ENCODE measurements at places on chromosomes 1 and 21. TPM values are rescaled to one million over a fixed set of nuclear protein-coding genes. Genes with fewer than 3 reads are reported as not detected.

DNA sequence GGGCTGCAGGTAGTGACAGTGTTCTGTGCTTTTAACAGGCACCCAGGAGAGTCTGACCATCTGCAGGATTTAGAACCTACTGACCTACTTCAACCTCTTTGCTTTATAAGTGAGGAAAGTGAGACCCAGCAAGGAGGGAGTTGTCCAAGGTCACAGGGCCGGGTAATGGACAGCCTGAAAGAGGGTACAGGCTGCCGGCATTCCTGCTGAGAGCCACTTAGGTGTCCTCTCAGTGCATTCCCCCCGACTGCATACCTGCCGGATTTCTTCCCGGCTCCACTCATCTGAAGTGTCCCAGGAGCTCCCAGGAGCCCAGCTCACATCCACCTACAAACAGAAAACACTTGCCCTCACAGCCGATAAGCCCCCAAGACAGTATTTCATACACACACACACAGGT is 13.9 kb downstream of the PHLDA3 start:
- no peak for DNase-seq
- H3K36me3 ChIP-seq = no peaks in the 10 kb centered on the region
- peaks cover 21% of the 10 kb centered on the region for H3K4me1 ChIP-seq
- H3K27ac ChIP-seq = no peak overlapping the region

DNA sequence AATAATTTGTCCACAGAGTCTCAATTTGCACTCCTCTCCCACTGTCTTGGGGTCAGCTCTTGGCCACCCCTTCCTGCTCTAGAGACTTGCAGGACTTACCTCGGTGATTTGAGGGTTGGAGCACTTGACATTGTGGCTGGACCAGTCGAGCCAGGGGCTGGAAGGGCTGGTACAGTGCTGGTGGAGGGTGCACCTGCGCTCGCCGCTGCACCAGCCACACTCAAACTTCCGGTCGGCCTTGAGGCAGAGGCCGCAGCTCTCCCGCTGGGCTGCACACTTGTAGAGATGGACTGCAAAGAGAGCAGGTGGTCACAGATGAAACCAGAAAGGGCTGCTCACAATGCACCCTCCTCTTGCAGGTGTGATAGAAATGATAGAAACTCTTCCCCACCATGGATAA is 165.0 kb downstream of the PLXNA2 start:
- DNase-seq = no peak
- no peak overlapping the region for H3K4me3 ChIP-seq
- no peaks in the 10 kb centered on the region for H3K36me3 ChIP-seq
- no peaks in the 10 kb centered on the region for H3K4me1 ChIP-seq

GRCh38 chr1:87598429-87598828 is 269.7 kb downstream of the LMO4 start:
- no peaks in the 10 kb centered on the region for H3K36me3 ChIP-seq
- no peak for DNase-seq
- H3K4me3 ChIP-seq = no peak overlapping the region
- no peaks in the 10 kb centered on the region for H3K27me3 ChIP-seq

DNA sequence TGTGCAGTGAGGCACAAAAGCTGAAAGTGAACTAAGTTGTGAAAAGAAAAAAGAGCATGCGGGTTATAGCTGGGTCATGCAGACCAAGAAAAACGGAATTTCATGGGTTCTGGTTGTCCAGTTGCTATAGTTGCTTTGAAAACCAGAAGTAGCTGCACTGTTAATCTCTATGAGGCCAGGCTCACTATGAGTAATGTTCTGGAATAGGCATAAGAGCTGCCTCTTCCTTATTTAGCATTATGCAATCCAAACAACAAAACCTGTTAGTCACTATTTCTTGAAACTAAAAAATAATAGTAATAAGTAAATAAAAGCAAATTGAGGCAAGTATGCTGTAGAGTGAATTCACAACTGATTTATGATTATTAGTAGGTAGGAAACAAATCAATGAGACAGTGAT is 1383.7 kb downstream of the MRPL39 start:
- no peak for DNase-seq
- no peaks in the 10 kb centered on the region for H3K27me3 ChIP-seq
- H3K4me1 ChIP-seq = no peaks in the 10 kb centered on the region
- H3K36me3 ChIP-seq = no peaks in the 10 kb centered on the region
- no peak overlapping the region for H3K4me3 ChIP-seq

DNA sequence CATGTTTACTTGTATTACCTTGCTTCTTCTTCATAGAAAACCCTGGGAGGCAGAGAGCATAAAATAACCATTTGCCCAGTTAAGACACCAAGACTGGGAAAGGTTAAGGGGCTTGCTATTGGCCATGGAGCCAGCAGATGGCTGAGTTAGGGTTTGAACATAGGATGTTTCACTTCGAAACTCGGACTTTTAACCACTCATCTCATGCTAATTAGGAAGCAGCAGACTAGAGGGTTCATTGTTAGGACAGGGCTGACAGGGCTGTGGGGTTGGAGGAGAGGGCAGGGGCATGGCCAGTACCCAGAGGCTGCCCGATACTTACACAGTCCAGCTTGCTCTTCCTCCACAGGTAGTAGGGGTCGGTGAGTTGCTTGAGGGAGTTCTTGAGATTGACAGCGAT is 17.0 kb downstream of the SLC26A9 start:
- H3K27me3 ChIP-seq = no peaks in the 10 kb centered on the region
- H3K27ac ChIP-seq = no peak overlapping the region
- H3K36me3 ChIP-seq = no peaks in the 10 kb centered on the region
- H3K4me1 ChIP-seq = no peaks in the 10 kb centered on the region
- DNase-seq = no peak

GRCh38 chr1:70196333-70196732 is 9.0 kb downstream of the LRRC40 start:
- peaks cover 15% of the 10 kb centered on the region for H3K36me3 ChIP-seq
- H3K27me3 ChIP-seq = no peaks in the 10 kb centered on the region
- H3K4me3 ChIP-seq = no peak overlapping the region
- peaks cover 5% of the 10 kb centered on the region for H3K4me1 ChIP-seq
- no peak for DNase-seq

- peaks cover 18% of the 10 kb centered on the region for H3K4me1 ChIP-seq
- H3K27me3 ChIP-seq = peaks cover 5% of the 10 kb centered on the region
- H3K4me3 ChIP-seq = no peak overlapping the region
- H3K27ac ChIP-seq = no peak overlapping the region
These were observed 11.8 kb upstream of the KIAA0040 start for GRCh38 chr1:175204330-175204729.

GRCh38 chr1:230957580-230957989 is 21.1 kb downstream of the TTC13 start:
- peaks cover 2% of the 10 kb centered on the region for H3K4me1 ChIP-seq
- H3K27ac ChIP-seq = no peak overlapping the region

GRCh38 chr1:212609701-212610574 is 1.4 kb downstream of the ATF3 start:
- H3K27me3 ChIP-seq = peaks cover 23% of the 10 kb centered on the region
- peak overlapping the region; percentile 85 for H3K4me3 ChIP-seq
- H3K27ac ChIP-seq = peak overlapping the region; percentile 96
- H3K4me1 ChIP-seq = peaks cover 61% of the 10 kb centered on the region
- H3K36me3 ChIP-seq = peaks cover 14% of the 10 kb centered on the region
- no peak for DNase-seq

GRCh38 chr1:59666106-59666505 is 148.6 kb upstream of the HOOK1 start:
- H3K27me3 ChIP-seq = no peaks in the 10 kb centered on the region
- H3K27ac ChIP-seq = no peak overlapping the region
- no peak for DNase-seq
- H3K36me3 ChIP-seq = no peaks in the 10 kb centered on the region

GRCh38 chr21:45768740-45769048 is 125.2 kb downstream of the PCBP3 start:
- no peaks in the 10 kb centered on the region for H3K36me3 ChIP-seq
- no peak overlapping the region for H3K27ac ChIP-seq
- H3K4me1 ChIP-seq = peaks cover 31% of the 10 kb centered on the region
- no peak overlapping the region for H3K4me3 ChIP-seq
- H3K27me3 ChIP-seq = no peaks in the 10 kb centered on the region
- DNase-seq = no peak

DNA sequence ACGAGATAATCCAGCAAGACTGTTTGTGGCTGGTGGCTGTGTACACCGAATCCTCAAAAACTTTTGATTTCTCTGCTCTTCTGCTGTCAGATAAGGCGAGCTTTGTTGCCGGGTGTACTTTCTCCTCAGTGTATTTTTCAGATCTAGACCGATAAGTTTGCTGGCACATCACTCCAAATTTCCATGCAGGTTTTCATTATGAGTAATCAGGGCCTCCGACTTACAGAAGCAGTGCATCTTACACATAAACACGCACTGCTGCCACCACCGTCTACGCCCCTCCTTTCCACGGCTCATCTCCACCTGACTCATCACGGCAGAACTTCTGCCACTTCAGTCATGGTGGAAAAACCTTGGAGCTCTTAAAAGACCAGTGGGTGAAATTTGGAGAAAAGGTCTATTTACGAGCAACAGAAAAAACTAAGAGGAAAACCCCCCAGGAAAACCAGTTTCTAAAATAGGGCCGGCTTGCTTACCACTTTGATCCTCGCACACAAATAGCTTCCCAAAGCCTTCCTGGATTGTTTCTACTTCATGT is 7.7 kb downstream of the ZBTB21 start:
- peaks cover 26% of the 10 kb centered on the region for H3K4me1 ChIP-seq
- H3K4me3 ChIP-seq = no peak overlapping the region
- H3K36me3 ChIP-seq = peaks cover 42% of the 10 kb centered on the region
- peak overlapping the region; percentile 28 for H3K27ac ChIP-seq
- no peaks in the 10 kb centered on the region for H3K27me3 ChIP-seq

GRCh38 chr1:204684206-204684570 is 1.4 kb downstream of the LRRN2 start:
- H3K4me3 ChIP-seq = no peak overlapping the region
- H3K27ac ChIP-seq = no peak overlapping the region
- H3K36me3 ChIP-seq = no peaks in the 10 kb centered on the region
- peaks cover 50% of the 10 kb centered on the region for H3K27me3 ChIP-seq
- DNase-seq = no peak
- H3K4me1 ChIP-seq = peaks cover 14% of the 10 kb centered on the region

- no peaks in the 10 kb centered on the region for H3K36me3 ChIP-seq
- peak overlapping the region; percentile 25 for H3K4me3 ChIP-seq
These were observed 109.0 kb downstream of the PPIAL4G start for GRCh38 chr1:148374101-148374500.

DNA sequence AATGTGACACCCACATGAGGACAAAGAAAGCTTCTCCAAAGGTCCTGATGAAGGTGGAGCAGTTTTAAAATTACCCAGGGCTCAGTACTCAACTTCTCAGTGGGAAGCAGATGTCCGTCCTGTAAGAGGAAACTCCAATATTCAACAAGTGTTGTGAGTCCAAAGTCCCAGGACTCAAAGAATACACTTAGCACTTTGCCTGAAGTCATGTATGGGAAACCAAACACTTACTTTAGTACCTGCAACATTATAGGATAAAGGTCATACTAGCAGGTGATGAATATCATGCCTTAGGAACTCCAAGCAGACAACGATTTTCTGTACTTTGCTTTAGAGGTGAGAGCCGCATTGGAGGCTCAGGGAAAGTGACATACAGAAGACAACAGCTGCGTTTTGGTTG is 37.2 kb upstream of the ST6GALNAC3 start:
- H3K4me1 ChIP-seq = no peaks in the 10 kb centered on the region
- peaks cover 13% of the 10 kb centered on the region for H3K27me3 ChIP-seq
- DNase-seq = no peak
- no peak overlapping the region for H3K27ac ChIP-seq

Gene SSR2
- 233 TPM for total RNA-seq

Gene GBP4
- total RNA-seq = 51.0 TPM

Gene TATDN3
- total RNA-seq = 15.3 TPM

Gene CLCA4
- total RNA-seq = not detected

Gene TAL1
- total RNA-seq = not detected

Gene RHD
- total RNA-seq = 0.10 TPM

Gene TRIM67
- not detected for total RNA-seq
